Omental fat pad (tissue), 4 donors: ENCODE measurements at places on chromosomes 1 and 21.

- DNase-seq, result no peak
Observed at GRCh38 chr1:35637401-35637809, 3.9 kb downstream of the PSMB2 start.

- no peak for DNase-seq
Observed at GRCh38 chr1:65431111-65431705, 10.7 kb downstream of the LEPR start.

DNA sequence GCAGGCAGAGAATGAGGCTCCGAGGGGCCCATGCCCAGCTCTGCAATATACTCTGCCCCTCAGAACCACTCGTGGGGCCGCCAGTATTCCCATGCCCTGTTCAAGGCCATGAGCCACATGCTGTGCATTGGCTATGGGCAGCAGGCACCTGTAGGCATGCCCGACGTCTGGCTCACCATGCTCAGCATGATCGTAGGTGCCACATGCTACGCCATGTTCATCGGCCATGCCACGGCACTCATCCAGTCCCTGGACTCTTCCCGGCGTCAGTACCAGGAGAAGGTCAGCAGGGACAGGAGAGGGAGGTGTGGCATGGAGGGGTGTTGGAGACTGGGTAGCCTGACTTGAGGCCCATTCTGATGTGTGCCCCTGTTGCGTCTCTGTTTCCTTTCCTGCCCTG, 7.2 kb downstream of the HCN3 start:
- no peak for DNase-seq

DNA sequence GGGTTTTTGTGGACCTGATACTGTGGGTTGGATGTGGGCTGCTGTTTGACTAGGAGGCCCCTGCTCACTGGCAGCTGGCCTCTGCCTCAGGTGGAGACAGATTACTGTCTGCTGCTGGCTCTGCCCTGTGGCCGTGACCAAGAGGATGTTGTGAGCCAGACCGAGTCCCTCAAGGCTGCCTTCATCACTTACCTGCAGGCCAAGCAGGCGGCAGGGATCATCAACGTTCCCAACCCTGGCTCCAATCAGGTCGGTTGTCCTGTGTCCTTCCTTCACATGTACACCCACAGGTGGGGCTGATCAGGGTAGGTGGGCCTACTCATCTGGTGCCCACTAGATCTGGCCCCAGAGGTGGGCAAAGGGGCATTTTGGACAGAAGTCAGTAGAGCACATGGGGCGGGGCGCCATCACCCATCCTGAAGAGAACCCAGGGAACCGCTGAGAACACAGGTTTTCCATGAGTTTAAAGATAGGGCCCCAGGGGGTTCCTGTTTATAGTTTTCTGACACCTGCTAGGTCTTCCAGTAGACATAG, 37.2 kb downstream of the ZBTB17 start:
- no peak for DNase-seq

GRCh38 chr1:6259491-6260362, 1.2 kb downstream of the GPR153 start:
- DNase-seq, result peak; percentile 76
